Left renal cortex interstitium (tissue), 4 donors: ENCODE measurements at places on chromosomes 7 and 10. TPM values are rescaled to one million over a fixed set of nuclear protein-coding genes. Genes with fewer than 3 reads are reported as not detected.

GRCh38 chr7:80711531-80711930 is 73.1 kb downstream of the CD36 start:
- no peak for DNase-seq

DNA sequence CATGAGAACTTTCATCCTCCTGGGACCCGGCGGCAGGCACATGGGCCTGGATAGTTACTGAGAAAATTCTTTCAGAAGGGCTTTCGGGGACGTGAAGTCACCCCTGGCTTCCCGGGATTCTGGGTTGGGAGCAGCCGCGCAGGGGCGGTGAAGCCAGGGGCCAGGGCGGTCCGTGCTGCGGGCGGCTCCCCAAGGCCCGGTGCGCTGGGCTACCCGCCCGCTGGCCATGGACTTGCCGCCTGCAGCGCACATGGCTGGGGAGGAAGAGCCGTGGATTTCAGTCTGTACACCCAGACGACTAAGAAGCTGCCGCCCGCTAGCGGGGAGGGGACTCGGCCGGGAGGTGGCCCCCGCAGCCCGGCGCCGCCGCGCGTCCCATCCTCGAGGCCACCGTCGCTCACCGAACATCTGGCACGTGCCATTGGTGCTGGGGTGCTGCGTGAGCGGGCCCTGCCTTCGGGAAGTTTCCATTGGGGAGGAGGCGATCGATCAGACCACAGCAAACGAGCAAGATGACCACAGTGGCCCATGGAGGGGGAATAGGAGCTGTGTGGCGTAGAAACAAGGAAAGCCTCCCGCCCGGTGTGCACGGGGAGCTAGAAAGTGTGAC is 64.5 kb downstream of the TMEM209 start:
- DNase-seq: no peak

- no peak for DNase-seq
Observed at GRCh38 chr7:16934722-16935340, 53.0 kb upstream of the AGR3 start.

BMPER gene
- polyA plus RNA-seq: 20.0 TPM

- DNase-seq: no peak
Observed at GRCh38 chr7:49976238-49976637, 116.8 kb downstream of the ZPBP start.

OR13A1 gene
- polyA plus RNA-seq: 0.22 TPM

GRCh38 chr10:60757420-60757895 is 20.8 kb upstream of the CDK1 start:
- DNase-seq: no peak

- DNase-seq: no peak
Observed at GRCh38 chr10:128863823-128864405, 603.1 kb upstream of the MGMT start.

DNA sequence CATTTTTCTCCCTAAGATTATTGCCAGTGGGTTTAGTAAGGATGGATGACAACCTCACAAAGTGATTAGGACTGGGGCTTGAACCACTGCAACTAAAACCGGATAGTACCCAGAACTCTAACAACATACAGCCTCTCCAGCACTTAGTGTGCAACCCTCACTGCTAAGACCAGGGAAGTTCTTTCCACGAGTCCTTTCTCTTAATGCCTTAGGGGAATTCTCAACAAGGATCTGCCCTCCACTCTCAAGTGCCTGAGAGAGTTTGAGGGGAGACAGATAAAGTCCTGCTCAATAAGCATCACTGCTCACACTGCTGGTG is 104.6 kb downstream of the NRP1 start:
- DNase-seq: no peak

ATRNL1 gene
- polyA plus RNA-seq: 33.2 TPM

DNA sequence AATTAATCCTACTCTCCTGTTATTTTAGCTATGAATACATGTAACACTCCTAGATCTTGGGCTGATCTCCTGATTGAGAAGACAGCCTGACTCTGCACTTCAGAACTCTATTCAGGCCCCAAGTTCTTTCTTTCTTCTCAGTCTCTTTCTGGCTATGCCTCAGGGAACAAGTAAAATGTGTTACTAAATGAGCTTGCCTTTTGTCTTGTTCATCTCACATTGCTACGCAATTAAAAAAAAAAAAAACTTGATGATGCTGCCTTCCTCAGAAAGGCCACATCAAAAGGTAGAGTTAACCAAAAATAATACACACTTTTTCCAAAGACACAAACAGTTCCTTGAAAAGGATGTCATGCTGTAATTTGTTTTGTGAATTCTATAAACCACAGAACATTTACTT is 258.1 kb downstream of the TWIST1 start:
- no peak for DNase-seq

UPK3BL2 gene
- 5.1 TPM for polyA plus RNA-seq

CFTR gene
- polyA plus RNA-seq: 2.1 TPM

- DNase-seq: no peak
Observed at GRCh38 chr10:74677951-74678350, 148.4 kb upstream of the KAT6B start.

ABCB1 gene
- 16.5 TPM for polyA plus RNA-seq
